ENCODE measurements at places on chromosomes 6 and 20.

GRCh38 chr6:53837865-53838769 lies 43.3 kb downstream of the LRRC1 start:
- DNase-seq = no peak

GRCh38 chr6:89239338-89239737 lies 22.2 kb upstream of the GABRR1 start:
- no peak for DNase-seq

- DNase-seq = no peak
These were observed 2.2 kb downstream of the BICRAL start for GRCh38 chr6:42783876-42784642.

DNA sequence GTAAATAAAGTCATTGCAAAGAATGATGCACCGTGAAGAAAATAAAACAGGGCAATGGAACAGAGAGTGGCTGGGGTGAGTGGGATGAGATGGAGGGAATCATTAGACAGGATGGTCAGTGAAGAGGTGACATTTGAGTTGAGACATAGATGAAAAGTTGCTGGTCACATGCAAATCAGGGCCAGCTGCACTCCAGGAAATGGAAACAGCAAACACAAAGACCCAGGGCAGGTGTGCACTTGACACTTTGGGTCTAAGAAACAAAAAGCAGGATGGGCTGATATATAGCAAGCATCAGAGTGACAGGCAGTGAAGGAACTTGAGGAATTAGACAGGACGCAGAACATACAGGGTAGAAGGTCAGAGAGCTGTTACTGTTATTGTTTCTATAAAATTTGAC lies 171.5 kb upstream of the RIPOR2 start:
- no peak for DNase-seq

- DNase-seq = no peak
These were observed 50.7 kb upstream of the UTRN start for GRCh38 chr6:144234399-144234798.

DNA sequence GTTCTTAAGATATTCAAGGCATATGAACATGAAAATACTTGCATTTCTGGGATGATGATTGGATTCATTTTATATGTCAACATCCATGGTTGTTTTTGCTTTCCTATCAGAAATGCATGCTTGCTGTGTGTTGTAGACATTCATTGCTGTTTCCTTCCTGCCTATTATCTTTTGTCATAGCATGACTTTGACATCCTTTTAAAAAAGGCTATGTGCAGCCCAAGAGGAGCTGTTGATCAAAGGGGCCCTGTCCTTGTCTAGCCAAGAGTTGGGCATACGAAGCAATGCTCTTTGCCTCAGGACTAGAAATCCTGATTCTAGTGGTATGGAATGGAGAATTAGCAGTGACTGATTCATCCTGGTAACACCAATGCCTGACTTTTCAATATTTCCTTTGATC lies 143.1 kb downstream of the RNF144B start:
- DNase-seq = no peak

- DNase-seq = no peak
These were observed 79.9 kb downstream of the SLC22A3 start for GRCh38 chr6:160428069-160428430.

- no peak for DNase-seq
These were observed 52.5 kb upstream of the E2F3 start for GRCh38 chr6:20349225-20349624.

DNA sequence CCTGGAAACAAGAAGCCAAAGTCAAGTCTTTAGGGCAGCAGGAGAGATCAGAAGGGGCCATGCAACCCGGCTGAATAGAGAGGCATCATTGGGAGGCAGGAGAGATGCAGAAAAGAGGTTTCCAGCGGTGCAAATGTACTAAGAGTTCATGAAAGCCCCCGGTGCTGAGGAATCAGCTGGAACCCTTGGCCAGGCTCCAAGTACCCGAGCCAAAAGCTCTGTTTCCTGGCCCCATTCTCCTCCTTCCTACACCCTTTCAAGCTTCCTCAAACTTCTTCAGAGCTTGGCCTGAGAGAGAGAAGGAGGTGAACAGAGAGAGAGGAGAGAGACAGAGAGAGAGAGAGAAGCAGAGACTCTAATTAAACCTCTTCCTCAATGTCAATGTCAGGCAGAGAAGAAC lies 433.5 kb downstream of the PRKN start:
- no peak for DNase-seq

GRCh38 chr6:102197211-102197610 lies 803.7 kb downstream of the GRIK2 start:
- DNase-seq = no peak

DNA sequence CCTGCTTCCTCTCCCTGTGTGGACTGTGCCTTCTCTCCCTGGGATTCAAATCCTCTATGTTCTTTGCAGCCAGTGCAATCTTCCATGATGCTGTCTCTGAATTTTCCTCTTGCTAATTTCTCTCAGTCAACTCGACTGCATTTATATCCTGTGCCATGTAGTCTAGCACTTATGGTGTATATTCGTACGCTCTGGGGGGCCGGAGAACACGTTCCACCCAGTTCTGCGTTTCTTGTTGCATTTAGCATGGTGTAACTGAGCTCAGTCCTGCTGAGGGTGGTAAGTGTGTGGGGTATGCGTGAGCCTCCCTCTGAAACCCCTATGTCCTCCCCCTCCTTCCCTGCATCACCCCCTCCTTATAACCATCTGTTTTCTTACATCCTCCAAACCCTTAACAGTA lies 42.0 kb downstream of the ADTRP start:
- DNase-seq = no peak

GRCh38 chr6:86869500-86869899 lies 67.8 kb upstream of the HTR1E start:
- no peak for DNase-seq

GRCh38 chr20:59636766-59637370 lies 32.5 kb downstream of the PHACTR3 start:
- DNase-seq = no peak

- DNase-seq = no peak
These were observed 90.0 kb upstream of the MAFB start for GRCh38 chr20:40778894-40779496.

- DNase-seq = no peak
These were observed 373.7 kb downstream of the HACE1 start for GRCh38 chr6:104486035-104486434.

- no peak for DNase-seq
These were observed 164.2 kb upstream of the PLN start for GRCh38 chr6:118383924-118384323.

- DNase-seq = no peak
These were observed 85.8 kb downstream of the ZFP64 start for GRCh38 chr20:52105442-52106422.

DNA sequence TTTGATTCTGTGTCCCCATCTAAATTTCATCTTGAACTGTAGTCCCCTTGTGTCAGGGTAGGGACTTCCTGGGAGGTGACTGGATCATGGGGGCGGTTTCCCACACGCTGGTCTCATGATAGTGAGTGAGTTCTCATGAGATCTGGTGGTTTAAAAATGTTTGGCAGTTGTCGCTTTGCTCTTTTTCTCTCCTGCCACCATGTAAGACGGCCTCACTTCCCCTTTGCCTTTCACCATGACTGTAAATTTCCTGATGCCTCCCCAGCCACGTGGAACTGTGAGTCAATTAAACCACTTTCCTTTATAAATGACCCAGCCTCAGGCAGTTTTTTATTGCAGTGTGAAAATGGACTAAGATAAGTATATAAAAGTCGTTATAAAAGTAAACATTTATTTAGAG lies 80.5 kb upstream of the SGK1 start:
- no peak for DNase-seq

- DNase-seq = no peak
These were observed 44.9 kb downstream of the TPD52L1 start for GRCh38 chr6:125198398-125198937.

DNA sequence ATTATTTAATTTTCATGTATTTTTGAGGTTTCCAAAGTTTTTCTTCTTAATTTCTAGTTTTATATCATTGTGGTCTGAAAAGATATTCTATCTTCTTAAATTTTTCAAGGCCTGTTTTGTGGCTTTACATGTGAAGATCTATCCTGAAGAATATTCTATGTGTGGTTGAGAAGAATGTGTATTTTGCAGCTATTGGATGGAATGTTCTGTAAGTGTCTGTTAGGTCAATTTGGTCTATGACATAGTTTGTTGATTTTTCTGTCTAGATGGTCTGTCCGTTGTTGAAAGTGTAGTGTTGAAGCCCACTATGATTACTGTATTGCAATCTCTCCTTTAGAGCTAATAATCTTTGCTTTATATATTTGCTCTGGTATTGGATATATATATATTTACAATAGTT lies 125.7 kb downstream of the CRYBG1 start:
- DNase-seq = no peak

- no peak for DNase-seq
These were observed 418.6 kb downstream of the CDKAL1 start for GRCh38 chr6:20952699-20953474.

DNA sequence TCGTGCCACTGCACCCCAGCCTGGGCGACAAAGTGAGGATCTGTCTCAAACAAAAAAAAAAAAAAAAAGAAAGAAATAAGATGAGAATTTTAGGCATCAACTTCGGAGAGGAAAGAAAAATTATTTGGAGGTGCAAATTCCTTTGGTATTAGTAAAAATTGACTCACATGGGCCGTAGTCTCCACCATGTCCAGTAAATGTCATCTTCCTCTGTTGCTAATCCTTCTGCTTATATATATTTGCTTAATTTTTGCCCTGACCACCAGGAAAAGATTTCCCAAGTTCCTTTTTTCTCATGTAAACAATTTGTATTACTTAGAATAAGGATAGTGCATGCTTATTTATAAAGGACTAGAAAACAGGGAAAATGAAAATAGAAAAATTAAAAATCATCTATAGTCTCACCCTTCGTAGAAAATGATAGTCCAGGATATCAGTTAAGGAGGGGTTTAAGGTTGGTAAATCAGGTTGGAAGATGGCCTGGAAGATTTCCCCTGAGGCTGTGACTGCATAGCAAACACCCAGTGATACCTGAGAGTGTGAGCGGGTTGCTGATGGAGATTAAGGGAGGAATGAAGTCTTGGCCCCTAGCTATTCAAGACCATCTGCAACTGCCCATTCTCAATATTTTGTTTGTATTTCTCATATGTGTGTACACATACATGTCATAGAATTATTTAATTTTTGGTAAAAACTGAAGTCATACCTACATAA lies 240.8 kb downstream of the ZNF217 start:
- no peak for DNase-seq

- no peak for DNase-seq
These were observed 143.0 kb upstream of the TSHZ2 start for GRCh38 chr20:52829111-52829510.

- no peak for DNase-seq
These were observed 193.2 kb downstream of the OGFRL1 start for GRCh38 chr6:71481801-71482200.

- DNase-seq = no peak
These were observed 36.5 kb upstream of the GFRAL start for GRCh38 chr6:55290736-55291135.

GRCh38 chr6:35219683-35220326 lies 6.0 kb downstream of the SCUBE3 start:
- DNase-seq = no peak

DNA sequence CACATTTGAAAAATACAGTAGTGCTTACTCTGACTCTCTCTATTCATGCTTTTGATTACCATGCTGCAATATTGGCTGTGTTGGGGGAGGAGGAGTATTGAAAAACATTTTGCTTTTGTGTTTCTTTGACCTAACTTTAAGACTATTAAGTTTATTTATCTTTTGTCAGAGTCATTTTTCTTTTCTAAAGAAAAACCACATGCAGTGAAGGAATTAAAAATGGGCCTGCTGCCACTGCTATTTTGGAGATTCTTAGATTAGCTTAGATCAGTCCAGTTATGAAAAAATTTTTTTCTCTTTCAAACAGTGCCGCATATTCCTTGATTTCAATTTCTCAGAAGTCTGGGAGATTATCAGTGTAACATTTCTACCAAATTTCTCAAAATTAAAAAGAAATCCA lies 36.1 kb downstream of the BCKDHB start:
- no peak for DNase-seq

GRCh38 chr6:43838276-43839036 lies 68.4 kb downstream of the VEGFA start:
- DNase-seq = no peak

DNA sequence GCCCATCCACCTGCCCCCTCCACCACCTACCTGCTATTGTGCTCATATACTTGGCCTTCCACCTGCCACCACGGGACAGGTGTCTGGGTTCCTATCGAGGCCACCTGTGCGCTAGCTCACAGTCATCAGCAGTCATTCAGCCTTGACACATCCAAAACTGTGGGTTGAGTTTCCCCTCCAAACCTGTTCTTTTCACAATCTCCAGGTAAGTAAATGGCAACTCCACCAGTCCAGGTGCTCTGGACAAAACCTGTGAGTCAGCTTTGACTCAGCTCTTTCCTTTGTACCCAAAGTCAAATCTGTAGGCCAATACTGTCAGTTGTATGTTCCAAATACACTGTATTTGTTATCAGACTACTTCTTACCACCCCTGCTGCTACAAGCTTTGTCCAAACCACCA lies 52.6 kb downstream of the SPTLC3 start:
- DNase-seq = no peak

DNA sequence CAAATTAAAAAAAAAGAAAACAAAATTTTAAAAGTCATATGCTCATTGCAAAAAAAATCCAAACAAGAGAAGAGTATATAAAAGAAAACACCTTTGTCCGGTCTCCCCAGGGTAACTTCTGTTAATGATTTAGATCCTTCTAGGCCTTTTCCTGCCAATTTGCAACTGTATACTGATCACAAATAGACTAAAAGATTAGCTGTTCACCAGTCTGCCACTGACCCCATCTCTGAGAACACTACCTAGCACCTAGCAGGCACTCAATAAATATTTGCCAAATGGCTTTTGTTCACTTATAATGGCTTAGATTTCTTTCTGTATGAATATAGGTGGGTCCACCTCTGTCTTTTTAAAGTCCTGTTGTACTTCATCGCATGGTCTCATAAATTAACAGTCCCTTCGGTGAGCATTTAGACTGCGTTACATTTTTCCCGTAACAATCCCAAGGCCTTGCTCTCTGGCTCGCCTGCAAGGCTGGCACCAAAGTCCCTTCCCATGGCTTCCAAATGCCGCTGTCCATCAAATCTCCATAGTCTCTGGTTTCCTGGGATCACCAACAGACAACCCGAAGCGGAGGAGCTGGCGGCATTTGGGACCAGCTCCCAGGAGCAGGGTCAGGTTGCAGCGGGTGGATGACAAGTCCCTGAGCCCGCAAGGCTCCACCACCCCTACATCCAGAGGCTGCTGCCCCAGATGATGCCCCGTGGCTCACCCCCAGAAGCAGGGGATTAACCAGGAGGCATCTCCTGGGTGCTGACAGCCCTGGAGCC lies 11.8 kb downstream of the JPH2 start:
- no peak for DNase-seq

DNA sequence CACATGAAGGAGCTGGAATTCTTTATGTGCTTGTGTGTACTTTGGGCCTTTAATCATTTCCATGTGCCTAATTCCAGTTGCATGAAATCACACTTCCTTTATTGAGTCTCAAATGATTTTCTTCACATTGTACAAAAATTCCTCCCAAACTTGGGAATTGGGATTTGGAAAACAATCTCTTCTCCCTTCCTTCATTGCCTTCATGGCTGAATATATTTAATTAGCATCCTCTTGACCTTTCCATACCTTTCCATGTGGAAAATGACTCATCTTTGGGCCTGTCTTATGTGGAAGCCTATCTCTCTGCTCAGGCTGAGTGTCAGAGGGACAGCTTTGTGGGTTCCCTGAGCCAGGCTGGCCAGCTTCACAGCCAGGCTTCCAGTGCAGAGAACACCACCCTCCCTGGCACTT lies 33.0 kb upstream of the CDH4 start:
- DNase-seq = no peak

- DNase-seq = no peak
These were observed 24.2 kb downstream of the CST9L start for GRCh38 chr20:23544133-23544532.

- no peak for DNase-seq
These were observed 24.6 kb downstream of the ATG5 start for GRCh38 chr6:106300944-106301343.

GRCh38 chr6:135883045-135883444 lies 31.5 kb downstream of the PDE7B start:
- DNase-seq = no peak
